AG09309 (cell line): ENCODE measurements at places on chromosomes 12 and 14.

GRCh38 chr12:52913431-52913821 lies 8.6 kb upstream of the KRT8 start:
- no peak for DNase-seq

GRCh38 chr12:109033239-109034196 lies 12.7 kb upstream of the SVOP start:
- DNase-seq = no peak

GRCh38 chr12:10529603-10530002 lies 23.9 kb downstream of the EIF2S3B start:
- no peak for DNase-seq

- DNase-seq = peak; percentile 51
Measured at GRCh38 chr12:127819056-127819455, 447.9 kb upstream of the TMEM132C start.

- DNase-seq = no peak
Measured at GRCh38 chr14:80678436-80678835, 263.1 kb downstream of the CEP128 start.

- DNase-seq = no peak
Measured at GRCh38 chr14:24674204-24674970, 40.4 kb upstream of the GZMB start.

DNA sequence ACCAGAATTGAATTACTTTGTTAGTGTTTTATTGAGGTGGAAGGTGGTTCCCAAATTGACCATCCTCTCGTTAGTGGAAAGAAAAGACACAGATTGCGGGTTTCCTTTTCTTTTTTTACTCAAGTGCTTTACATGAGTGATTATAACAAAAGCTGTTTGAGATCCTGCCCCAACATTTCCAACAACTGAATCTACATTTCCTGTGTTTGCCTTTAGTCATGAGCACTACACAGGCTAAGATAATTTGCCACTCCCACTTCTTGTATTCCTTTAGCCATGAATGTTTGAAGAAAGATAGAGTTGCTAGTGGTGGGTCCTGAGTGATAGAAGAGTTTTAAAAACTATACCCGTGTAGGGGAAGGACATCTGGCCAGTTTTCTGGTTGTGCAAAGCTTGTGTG lies 16.0 kb downstream of the RERGL start:
- no peak for DNase-seq

GRCh38 chr14:92185559-92185958 lies 63.8 kb downstream of the CPSF2 start:
- DNase-seq = no peak

GRCh38 chr12:75656210-75656609 lies 144.8 kb upstream of the KRR1 start:
- DNase-seq = no peak

DNA sequence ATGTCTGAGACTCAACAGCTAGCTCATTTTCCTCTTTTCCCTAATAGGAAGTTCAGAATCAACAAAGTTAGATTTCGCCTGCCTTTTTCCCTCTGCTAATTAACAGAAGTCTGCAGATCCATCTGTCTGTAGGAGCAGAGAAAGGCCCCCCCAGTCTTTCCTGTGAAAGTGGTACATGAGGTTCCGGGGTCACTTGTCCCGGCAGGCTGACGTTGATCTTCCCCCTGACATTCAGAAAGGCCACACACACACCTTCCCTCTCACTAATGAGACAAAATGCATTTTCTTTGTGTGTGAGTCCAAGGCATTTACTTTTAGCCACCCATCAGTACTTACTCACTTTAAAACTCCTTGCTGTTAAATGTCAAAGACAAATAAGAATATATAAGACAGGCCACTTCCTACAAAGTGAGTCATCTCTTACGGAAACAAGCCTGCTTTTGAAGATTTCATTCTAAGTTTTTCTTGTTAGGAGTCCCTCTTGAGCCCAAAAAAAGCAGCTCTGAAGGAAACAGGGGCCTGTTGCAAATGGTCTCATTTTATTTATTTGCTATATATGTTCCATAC lies 138.7 kb downstream of the TTC7B start:
- DNase-seq = no peak

GRCh38 chr12:90399357-90399756 lies 555.6 kb downstream of the CCER1 start:
- DNase-seq = no peak

DNA sequence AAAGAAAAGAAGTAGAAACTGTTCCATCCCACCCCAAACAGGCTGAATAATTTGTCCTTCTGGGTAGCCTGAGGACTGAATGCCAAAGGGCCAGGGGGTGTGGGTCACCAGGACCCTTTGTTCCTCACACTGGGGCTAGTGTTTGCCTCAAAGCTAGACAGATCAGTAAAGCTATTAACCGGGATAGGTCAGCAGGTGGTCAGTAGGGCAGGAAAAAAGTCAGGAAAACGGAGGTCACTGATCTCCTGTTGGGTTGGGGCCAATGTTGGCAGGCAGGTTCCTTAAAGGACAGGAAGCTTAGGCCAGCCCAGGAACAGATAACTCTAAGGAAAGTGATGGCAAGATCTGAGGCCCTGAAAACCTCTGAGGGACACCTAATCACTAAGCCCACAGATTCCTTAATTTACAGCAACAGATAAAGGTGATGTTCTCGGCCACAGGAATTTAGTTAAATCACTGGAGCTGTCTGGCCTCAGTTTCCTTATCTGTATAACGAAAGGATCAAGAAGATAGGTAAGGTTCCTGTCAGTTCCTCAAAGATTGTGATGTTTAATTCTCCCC lies 22.7 kb upstream of the TMPO start:
- no peak for DNase-seq

GRCh38 chr14:56487761-56488160 lies 91.8 kb upstream of the TMEM260 start:
- peak; percentile 24 for DNase-seq

DNA sequence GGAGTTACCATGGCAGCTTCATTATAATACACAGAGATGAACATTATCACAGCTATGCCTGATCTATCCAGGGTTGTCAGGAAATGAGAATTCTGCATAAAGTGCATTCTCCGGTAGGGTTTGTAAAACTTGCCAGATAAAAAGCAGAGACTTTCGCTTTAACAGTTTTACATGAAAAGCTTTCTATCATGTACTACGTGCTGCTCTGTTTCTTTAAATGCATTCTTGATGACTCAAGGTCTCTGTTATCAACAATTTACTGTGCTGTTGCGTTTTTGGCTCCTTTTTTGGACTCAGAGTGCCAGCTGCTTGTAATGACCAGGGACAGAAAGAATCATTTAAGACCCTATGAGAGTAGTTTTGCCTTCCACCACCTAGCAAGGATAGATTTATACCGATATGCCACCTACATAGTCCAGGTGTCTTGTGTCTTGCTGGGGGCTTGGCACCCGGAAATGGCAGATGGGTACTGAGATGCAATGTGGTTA lies 371.2 kb downstream of the BTG1 start:
- DNase-seq = no peak

GRCh38 chr12:83224012-83224411 lies 537.3 kb downstream of the TMTC2 start:
- no peak for DNase-seq

GRCh38 chr14:22974530-22975313 lies 7.6 kb downstream of the AJUBA start:
- DNase-seq = no peak

DNA sequence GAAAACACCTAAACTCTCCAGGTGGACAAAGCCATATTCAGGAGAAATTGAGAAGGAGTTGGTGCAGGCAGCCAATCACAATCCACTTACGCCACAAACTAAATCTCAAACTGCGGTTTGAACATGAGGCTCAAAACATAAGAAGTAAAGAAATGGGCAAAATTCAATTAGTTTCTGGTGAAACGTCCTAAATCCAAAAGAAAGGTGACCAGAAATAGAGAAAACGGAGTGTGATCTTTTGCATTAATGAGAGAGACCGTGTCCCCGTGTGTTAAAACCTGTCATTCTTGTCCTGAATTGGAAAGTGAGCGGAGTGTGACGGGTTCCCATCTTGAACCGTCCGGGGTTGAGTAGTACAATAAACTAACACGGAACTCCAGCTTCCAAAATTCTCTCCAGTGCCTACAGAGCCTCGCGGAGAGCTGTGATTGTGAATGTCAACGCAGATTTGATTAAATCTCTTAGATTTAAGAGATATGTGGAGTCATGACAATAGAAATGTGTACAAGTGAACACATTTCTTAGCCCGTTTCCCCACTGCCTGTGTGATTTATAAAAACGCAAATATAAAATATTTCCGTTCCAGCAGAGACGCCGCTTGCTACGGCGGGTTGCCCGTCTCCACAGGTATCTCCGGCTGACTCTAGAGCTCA lies 595 bp upstream of the METAP2 start:
- no peak for DNase-seq

GRCh38 chr14:67680941-67681340 lies 6.5 kb upstream of the VTI1B start:
- no peak for DNase-seq

GRCh38 chr14:64804754-64805260 lies 74.9 kb downstream of the SPTB start:
- no peak for DNase-seq

- DNase-seq = no peak
Measured at GRCh38 chr12:2739069-2739468, 55.7 kb upstream of the FKBP4 start.

DNA sequence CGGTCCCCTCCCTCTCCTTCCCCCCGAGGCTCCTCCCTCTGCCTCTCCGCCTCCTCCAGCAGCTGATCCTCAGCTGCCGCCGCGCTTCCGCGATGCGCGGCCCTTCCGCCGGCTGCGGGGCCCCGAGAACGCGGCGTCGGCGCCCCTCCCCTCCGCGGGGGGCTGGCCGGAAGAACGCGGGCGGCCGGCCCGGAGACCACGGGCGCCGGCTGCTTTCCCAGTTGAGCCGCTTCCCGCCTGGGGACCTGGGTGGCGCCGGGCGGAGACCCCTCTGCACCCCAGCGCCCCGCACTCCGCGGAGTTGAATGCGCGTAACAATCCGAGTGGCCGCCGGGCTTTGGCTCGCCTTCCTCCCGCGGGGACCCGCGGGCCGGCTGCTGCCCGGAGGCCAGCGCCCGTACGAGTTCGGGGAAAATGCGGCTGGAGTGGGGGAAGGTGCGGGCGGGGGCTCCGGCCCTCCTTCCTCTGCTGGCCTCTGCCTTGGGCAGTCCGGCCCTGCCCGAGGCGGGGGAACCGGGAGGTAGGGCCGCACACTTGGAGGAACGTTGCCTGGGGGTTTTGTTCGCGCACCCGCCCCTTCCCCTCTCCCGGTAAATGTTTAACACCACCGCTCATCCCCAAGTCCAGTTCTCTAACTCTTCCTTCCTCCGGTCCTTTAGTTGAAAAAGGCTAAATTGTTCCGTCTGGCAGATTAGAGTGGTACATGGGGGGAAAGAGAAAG lies 393 bp upstream of the DCAF5 start:
- DNase-seq = peak; percentile 71

DNA sequence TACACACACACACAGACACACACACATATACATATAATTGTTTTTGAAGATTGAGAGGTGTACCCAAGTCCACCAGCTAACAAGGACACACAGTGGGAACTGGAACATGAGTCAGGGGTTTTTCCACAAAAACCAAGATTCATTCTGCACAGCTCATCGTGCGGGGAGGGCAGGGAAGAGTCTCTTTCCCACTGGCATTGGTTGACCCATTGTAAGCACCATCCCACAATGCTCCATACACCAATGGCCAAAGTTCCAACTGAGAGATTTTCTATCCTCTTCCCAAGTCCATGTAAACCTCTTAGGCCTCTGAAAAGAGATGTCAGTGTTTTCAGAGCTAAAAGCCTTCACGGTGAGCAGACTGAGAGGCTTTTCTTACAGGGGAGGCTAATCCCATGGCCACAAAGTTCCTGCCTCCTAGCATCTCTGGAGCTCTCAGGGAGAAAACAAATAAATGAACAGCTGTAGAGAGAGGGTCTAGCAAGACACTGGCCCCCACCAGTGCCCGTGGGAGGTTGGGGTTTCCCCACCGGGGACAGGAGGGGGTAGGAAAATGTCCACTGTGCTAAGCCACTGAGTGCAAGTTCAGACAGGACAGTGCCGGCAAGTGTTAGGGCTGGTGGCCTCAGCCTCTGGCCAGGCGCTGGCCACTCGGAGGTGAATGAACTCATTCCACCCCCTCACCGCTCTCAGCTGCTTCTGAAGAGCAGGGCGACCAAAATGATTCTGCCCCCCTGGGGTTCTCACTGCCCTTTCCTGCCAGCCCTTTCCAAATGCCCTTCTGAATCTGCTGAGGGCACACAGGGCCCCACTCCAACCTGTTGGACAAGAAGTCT lies 21.5 kb upstream of the TC2N start:
- DNase-seq = no peak

DNA sequence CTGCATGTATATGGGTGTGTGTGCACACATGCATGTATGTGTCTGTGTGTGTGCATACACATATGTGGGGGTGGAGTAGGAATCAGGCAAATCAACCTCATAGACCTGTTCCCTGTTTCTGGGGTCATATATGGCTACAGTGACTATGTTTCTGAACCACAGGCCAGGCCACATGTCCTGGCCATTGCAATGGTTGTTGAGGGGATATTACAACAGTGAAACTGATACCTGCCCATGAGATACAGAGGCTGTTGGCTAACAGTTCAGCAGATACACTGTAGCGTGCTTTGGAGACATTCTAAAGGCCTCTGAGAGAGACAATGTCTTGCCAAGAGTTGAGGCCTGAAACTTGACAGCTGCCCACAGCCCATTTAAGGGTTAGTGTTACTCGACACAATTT lies 47.3 kb upstream of the FOS start:
- no peak for DNase-seq

DNA sequence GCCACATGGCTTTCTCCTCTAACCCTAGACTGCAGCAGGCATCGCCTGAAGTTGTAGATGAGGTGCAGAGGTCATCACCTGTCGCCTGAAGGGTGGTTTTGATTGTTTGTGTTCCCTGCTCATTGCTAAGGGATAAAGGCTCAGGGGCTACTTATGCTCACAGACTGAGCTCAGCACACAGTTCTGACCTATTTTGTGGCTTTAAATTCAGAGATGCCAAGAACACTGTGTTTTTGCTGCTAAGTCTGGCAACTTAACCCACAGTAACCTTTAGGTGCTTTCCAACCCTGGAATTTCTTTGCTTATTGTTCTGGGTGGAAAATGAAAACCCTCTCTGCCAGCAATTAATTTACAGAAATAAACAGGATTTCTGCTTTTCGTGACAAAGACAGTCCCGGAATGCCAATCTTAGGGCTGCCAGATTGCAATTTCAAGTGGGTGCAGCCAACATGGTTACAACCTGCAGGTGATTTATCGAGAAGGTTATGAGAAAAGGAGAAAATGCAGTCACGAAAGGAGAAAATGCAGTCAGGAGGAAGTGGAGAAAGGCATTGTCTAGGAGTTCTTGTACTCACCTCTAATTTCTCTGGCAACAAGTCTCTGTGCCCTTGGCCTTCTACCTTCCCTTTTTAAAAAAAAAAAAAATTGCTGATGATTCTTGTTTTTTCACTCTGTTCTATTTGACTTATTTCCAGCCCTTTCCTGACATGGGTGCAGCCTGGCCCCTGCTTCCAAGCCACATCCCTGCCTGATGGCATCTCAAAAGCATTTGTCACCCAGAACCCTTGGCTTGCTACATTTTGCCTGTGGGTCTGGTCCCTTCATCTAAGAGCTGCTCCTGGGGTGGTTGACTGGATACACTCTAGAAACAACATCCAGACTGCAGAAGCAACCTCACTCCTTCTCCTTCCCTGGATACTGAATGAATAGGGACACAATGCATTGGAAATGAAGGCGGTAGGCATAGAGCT lies 23.3 kb downstream of the NPC2 start:
- DNase-seq = no peak
